ENCODE measurements at places on chromosomes 5 and 9.

- peak within 1 kb of the TSS; percentile 53 for H3K4me3 ChIP-seq
- no peaks in the 10 kb centered on the region for H3K36me3 ChIP-seq
- no peaks in the 10 kb centered on the region for H3K27me3 ChIP-seq
- DNase-seq = no peak
- peaks cover 6% of the 10 kb centered on the region for H3K4me1 ChIP-seq
- H3K27ac ChIP-seq = no peak within 1 kb of the TSS
These were observed at the start of gene CARD6 for GRCh38 chr5:40841068-40841805. CARD6 (plus strand) TSS chr5:40841367; CDS start chr5:40841383, 16 bp downstream.

DNA sequence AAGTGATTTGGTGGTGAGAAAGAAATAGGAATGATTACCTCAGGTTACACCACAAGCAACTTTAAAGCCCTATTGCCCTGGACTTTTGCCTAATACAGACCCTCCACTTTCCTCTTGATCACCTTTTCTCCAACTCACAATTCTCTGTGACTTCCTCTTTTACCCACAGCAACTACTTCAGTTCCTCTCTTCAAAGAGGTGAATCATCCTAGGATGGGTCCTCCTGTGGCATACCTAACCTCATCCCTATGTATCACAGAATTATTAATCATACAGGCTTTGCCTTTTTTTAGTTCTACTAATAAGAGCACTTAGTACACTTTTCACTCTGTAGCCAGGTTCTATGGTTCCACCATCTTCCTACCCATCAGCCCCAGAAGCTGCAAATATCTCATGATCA is 19.6 kb upstream of the INSL6 start:
- no peak for DNase-seq
- H3K27ac ChIP-seq = no peak overlapping the region
- H3K36me3 ChIP-seq = no peaks in the 10 kb centered on the region
- no peak overlapping the region for H3K4me3 ChIP-seq
- no peaks in the 10 kb centered on the region for H3K4me1 ChIP-seq
- H3K27me3 ChIP-seq = no peaks in the 10 kb centered on the region

DNA sequence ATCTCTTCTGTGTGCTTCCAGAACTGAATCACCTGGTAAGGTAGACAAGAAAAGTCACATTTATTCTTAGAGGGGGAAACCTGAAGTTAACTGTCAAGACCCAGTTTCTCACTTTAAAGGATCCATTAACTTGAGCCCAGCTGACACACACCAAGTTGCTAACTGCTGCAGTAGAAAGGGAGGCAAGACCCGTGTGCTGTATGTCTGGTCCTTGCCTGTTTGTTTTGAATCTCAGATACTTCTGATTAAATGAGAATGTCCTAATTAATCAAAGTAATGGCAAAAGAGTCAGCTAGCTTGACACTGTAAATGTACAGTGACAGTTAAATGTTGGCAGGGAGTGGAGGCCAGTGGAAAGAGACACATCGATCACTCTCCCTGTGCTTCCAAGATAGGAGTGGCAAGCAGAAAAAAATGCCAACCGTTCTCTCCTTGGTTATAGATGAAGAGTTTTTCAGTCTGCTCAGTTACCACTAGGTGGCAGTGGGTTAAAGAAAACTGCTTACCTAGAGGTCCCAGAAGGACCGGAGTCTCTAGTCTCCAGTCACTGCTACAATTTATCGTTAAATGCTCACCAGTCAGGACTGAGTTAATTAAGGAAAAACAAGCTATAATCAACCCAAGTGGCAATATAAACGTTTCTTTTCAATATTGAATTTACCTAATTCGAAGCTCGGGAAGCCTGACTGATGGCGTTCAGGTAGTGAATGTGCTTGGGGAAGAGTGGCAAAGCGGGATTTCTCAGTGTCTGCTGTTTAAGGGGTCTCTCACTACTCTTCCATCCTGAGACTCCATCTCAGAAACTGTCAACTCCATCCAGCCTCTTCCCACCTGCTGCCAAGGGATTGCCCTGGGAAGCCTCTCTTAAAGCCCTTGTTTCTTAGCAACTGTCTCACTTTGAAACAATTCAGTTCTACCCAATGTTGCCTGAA is 18.4 kb downstream of the LSM11 start:
- H3K36me3 ChIP-seq = no peaks in the 10 kb centered on the region
- peaks cover 3% of the 10 kb centered on the region for H3K4me1 ChIP-seq
- DNase-seq = no peak

- no peaks in the 10 kb centered on the region for H3K4me1 ChIP-seq
- DNase-seq = no peak
- H3K36me3 ChIP-seq = no peaks in the 10 kb centered on the region
- H3K27me3 ChIP-seq = no peaks in the 10 kb centered on the region
- no peak overlapping the region for H3K4me3 ChIP-seq
These were observed 21.4 kb upstream of the ANXA2R start for GRCh38 chr5:43061352-43062075.

DNA sequence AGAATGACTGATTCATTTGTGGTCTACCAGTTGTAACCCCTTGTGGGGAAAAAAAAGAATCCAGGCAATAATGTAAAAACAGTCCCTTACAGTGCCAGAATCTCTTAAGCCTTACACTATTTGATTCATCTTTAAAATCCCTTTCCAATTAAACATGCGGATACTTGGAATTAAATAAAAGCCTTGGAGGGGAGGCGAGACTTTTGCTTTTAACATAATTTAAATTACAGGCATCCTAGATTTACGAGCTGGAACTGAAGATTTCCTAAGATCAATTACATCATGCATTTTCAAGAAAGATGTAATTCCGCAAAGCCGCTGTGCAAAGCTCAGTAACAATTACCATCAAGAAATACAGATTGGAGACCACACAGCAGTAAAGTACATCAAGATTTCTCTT is 370.2 kb downstream of the MTRR start:
- no peaks in the 10 kb centered on the region for H3K27me3 ChIP-seq
- DNase-seq = no peak
- H3K4me1 ChIP-seq = no peaks in the 10 kb centered on the region
- no peaks in the 10 kb centered on the region for H3K36me3 ChIP-seq
- no peak overlapping the region for H3K4me3 ChIP-seq
- H3K27ac ChIP-seq = no peak overlapping the region

- H3K4me3 ChIP-seq = no peak overlapping the region
- H3K4me1 ChIP-seq = no peaks in the 10 kb centered on the region
- H3K27me3 ChIP-seq = no peaks in the 10 kb centered on the region
- no peak for DNase-seq
These were observed 197.6 kb upstream of the MEF2C start for GRCh38 chr5:89080467-89081116.

DNA sequence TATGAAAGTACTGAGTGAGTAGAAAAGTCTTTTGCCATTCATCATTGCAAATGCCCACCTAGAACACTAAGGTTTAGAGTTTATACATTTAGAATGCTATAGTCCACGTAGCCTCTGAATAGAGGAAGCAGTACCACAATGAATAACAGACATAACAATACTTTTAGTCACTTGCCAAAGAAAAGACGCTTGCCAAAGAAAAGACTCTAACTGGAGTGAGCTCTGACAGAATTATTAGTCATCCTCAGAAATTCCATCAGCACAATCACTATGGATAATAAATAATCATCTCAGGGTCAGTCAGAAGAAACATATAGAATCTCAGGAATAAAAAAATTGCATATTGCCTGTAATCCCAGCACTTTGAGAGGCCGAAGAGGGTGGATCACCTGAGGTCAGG is 168.5 kb upstream of the TARS1 start:
- H3K4me1 ChIP-seq = no peaks in the 10 kb centered on the region
- no peaks in the 10 kb centered on the region for H3K27me3 ChIP-seq
- H3K27ac ChIP-seq = no peak overlapping the region
- no peak overlapping the region for H3K4me3 ChIP-seq

DNA sequence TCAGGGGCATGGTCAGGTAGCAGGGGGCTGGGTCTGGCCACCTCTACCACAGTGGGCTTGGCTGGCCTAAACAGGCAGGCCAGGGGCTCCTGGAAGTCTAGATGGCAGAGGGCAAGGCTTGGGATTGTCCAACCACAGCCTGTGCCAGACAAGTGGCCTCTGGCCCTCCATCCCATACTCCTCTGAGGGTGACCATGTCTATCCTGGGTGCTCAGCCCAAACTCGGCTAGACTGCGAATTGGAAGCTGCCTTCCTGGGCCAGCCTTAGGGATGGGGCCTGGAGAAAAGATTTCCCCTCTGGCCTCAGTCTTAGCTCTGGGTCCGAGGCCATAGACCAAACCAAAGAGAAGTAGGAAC is 110.5 kb downstream of the PHF2 start:
- H3K27ac ChIP-seq = no peak overlapping the region
- H3K4me3 ChIP-seq = no peak overlapping the region
- no peaks in the 10 kb centered on the region for H3K4me1 ChIP-seq

DNA sequence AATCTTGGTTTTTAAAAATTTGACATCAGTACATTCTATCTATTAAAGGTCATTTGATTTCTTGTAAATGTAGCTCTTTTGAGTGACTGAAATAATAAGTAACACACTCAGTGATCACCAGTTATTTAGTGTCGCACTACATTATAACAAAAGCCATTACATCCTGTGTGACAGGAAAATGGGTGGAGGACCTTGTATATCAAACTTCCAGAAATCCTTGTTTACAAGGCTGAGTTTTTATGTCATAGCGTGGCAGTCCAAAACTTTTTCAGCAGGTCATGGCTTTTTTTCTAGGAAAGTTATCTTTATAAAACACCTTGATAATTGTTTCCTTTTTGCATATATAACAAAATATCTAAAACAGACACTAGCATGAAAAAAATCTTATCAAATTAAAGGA is 14.4 kb upstream of the ITGA1 start:
- no peak for DNase-seq
- H3K27ac ChIP-seq = no peak overlapping the region
- H3K4me1 ChIP-seq = peaks cover 19% of the 10 kb centered on the region

DNA sequence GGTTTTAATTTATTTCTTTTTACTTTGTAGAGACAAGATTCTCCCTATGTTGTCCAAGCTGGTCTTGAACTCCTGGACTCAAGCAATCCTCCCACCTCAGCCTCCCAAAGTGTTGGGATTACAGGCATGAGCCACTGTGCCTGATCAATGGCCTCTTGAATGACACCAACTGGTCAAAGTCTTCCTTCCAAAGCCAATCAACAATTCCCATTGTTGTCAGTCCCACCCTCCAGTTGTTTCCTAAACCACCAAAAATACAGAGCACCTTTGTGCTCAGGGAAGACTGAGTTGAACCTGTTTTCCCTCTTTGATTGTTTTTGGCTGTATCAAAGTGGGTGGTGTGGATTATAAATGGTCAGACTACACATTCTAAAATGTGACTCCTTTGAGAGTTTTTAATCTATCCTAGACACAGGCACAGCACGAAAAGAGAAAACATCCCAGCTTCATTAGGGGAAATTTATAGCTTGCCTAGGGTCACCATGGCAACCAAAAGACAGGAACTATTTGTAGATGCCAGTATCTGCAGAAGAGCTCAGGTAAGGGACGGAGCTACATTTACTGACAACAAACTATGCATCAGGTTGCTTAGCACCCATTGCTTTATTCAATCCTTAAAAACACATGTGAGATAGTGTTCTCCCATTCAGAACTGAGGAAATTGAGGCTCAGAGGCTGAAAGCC is 27.6 kb upstream of the ATP6V1G1 start:
- H3K27me3 ChIP-seq = no peaks in the 10 kb centered on the region
- no peaks in the 10 kb centered on the region for H3K4me1 ChIP-seq
- H3K4me3 ChIP-seq = no peak overlapping the region
- H3K27ac ChIP-seq = no peak overlapping the region
- DNase-seq = no peak

- no peak for DNase-seq
- no peaks in the 10 kb centered on the region for H3K27me3 ChIP-seq
- H3K4me1 ChIP-seq = peaks cover 8% of the 10 kb centered on the region
- H3K4me3 ChIP-seq = no peak overlapping the region
- no peaks in the 10 kb centered on the region for H3K36me3 ChIP-seq
These were observed 3.4 kb upstream of the GALNT12 start for GRCh38 chr9:98804083-98804482.

DNA sequence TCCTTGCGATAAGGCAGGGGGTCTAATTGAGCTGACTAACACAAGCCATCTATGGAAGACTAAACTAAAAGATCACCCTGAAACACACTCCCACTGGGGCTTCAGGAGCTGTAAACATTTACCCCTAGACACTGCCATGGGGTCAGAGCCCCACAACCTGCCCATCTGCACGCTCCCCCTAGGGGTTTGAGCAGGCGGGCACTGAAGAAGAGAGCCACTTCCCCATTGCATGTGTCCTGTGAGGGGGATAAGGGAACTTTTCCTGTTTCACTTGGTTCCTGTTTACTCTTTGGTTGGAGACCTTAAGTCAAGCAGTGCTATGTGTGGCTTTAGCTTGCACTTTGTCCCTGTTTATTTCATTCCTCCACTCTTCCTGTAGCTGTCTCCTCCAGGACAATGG is 1929.5 kb upstream of the CDH9 start:
- no peaks in the 10 kb centered on the region for H3K27me3 ChIP-seq
- no peak overlapping the region for H3K4me3 ChIP-seq
- H3K36me3 ChIP-seq = no peaks in the 10 kb centered on the region
- DNase-seq = no peak
- H3K4me1 ChIP-seq = no peaks in the 10 kb centered on the region

DNA sequence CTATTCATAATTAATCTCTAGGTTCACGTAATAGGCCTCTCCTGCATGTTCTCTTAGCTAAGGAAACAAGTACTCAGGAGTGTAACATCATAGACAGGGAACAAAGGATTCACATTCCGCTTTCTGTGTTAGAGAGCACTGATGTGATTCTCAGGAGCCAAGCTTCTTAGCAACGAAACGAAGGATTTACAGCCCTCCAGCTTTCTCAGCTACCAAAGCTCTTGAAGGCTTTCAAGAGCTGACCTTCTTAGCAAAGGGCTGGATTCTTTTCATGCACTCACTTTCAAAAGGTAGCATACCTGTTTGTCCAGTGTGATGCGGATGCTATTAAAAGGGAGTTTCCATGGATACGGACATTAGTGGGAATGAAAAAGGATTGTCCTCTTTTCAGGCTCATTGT is 107.4 kb downstream of the TUSC1 start:
- no peaks in the 10 kb centered on the region for H3K36me3 ChIP-seq
- H3K27me3 ChIP-seq = no peaks in the 10 kb centered on the region
- H3K4me3 ChIP-seq = no peak overlapping the region
- H3K4me1 ChIP-seq = no peaks in the 10 kb centered on the region
- H3K27ac ChIP-seq = no peak overlapping the region

DNA sequence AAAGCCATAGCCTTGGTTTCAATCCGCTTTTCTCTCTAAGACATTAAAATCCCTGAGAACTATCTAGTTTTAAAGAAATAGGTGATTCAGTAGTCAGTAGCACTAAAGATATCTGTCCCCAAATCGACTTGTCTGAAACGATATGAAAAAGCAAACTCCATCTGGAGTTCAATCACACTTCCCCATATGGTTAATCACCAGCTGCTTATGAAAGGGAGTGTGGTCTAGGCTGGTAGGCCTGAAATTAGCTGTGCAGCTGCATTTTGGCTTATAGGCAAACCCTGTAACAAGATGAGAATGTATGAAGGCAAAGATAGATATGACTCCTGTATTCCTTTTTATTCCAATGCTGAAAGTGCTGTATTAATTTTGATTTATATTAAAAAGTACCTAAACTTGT is 65.9 kb downstream of the DMRTA1 start:
- H3K27me3 ChIP-seq = no peaks in the 10 kb centered on the region
- no peak for DNase-seq
- H3K27ac ChIP-seq = no peak overlapping the region
- H3K4me1 ChIP-seq = no peaks in the 10 kb centered on the region
- H3K4me3 ChIP-seq = no peak overlapping the region

GRCh38 chr9:99184475-99185347 is 37.0 kb downstream of the ALG2 start:
- H3K36me3 ChIP-seq = no peaks in the 10 kb centered on the region
- peak overlapping the region; percentile 20 for H3K4me3 ChIP-seq
- no peaks in the 10 kb centered on the region for H3K4me1 ChIP-seq
- H3K27ac ChIP-seq = no peak overlapping the region

GRCh38 chr5:31390256-31390655 is 141.6 kb downstream of the DROSHA start:
- no peak overlapping the region for H3K4me3 ChIP-seq
- H3K36me3 ChIP-seq = no peaks in the 10 kb centered on the region
- H3K4me1 ChIP-seq = no peaks in the 10 kb centered on the region
- H3K27me3 ChIP-seq = no peaks in the 10 kb centered on the region
